ENCODE measurements at places on chromosomes 12 and 14.

GRCh38 chr12:27467641-27468040 is 21.1 kb downstream of the SMCO2 start:
- DNase-seq = no peak

DNA sequence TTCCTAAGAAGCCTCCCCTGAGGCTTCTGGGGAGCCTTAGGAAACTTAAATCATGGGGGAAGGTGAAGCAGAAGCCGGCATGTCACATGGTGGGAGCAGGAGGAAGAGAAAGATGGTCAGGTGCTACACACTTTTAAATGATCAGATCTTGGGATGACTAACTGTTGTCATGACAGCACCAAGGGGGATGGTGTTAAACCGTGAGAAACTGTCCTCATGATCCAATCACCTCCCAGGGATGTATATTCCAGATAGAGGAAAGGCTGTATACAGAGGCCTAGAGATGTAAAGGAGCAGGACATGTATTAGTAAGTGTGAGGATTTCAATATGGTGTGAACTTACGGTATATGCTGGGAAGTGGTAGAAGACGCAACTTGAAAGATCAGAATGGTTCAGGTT is 121.1 kb downstream of the CAND1 start:
- DNase-seq = no peak

- no peak for DNase-seq
Measured at GRCh38 chr14:106166232-106166631, 639.8 kb downstream of the TMEM121 start.

DNA sequence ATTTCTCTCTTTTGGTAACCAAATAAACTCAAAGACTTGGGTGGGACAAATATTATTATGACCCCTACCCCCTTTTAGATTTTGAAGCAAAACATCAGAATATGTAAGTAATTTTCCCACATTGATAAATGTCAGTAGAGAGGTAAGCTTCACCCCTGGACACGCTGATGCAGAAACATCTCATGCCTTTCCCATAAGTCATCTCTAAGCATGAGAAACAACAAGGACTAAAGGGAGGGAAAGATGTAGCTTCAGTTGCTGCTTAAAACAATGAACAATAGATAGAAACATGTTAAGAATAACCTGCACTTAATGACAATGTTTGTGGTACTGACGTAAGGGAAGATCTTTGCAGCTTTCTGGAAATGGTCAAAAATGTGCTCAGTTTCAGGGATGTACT is 56.3 kb upstream of the SLC8A3 start:
- DNase-seq = no peak

- DNase-seq = no peak
Measured at GRCh38 chr12:116138781-116139180, 138.7 kb downstream of the MED13L start.

GRCh38 chr12:26102953-26103352 is 21.9 kb downstream of the BHLHE41 start:
- DNase-seq = no peak

DNA sequence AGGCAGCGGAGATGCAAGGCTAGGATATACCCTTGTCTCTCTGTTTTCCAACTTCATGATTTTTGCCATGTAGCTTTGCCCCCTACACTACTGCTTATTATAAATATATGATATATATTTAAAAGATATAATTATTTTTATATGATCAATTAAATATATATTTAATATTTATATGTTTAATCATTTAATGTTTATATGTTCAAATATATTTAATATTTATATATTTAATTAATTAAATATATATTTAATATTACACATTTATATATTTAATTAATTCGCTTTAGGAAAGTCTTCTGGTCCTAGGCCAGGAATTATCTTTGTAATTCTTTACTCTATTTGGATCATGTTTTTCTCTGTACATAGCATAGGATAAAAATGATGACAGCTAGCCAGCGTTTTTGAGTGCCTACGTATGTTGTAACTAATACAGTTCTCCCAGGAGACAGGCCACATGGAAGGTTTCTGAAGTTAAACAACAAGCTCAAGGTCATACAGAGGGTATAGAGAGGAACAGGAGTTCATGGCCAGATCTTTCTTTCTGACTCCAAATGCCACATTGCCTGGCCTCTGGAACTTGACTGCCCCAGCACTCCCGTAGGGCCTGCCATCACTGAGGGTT is 192.5 kb downstream of the KCNA5 start:
- DNase-seq = no peak

DNA sequence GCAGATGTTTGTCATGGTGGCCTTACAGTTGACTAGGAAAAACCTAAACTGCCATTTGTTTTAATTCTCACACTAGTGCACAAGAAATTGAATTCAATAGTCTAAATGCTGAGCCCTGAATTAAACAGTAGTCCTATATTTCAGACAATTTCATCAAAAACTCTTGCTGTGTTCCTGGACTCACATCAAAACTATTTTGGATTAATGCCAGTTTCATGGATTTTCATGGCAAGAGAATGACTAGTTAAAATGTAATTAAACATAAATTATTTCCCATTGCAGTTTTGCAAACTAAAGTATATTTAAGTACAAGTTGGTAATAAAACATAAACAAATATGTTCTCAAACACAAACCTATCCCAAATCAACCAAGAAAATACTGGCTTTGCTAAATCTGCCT is 468.0 kb upstream of the PRICKLE1 start:
- no peak for DNase-seq

GRCh38 chr12:91155990-91156389 is 26.6 kb downstream of the DCN start:
- DNase-seq = no peak

DNA sequence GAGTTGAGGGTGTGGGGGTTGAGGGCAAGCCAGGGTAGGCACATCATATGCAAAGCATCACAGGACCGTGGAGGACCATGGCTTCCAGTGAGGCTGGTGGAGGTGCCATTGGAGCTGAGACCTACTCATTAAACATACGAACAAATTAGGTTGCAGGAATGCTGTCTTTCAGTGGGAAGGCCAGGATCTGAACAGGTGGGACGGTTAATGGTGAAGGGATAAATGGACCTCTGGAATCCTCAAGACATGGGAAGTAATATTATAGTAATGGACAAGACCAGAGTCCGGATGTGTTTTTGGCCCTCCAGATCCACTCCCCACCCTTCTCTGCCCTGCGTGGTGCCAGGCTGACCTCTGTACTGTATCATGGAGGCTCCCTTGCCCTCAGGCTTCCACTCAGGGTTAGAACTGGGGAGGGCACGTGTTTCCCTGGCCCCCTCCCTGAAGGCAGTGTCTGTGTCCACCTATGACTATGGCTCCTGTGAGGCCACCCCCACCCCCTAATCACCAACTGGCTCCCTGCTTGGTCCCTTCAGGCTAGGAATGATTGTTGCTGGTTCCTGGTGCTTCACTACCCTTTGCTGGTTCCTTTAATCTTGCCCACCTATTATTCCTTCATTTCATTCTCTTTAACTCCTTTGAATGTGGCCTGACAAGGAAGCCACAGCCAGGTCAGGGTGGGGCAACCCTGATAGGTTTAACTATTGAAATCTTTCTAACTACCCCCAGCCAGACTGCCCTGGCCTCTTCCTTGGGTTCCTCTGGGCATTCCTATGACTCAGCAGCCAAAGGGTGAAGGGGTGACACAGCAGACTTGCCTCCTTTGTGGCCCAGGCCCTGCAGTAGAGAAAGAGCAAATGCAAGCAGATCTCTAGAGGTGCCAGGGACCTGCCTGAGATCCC is 10.7 kb downstream of the DHRS2 start:
- no peak for DNase-seq

- DNase-seq = no peak
Measured at GRCh38 chr12:82848845-82849244, 162.1 kb downstream of the TMTC2 start.

GRCh38 chr12:58969237-58969636 is 48.9 kb upstream of the LRIG3 start:
- no peak for DNase-seq

- DNase-seq = no peak
Measured at GRCh38 chr14:94412671-94413638, 24.6 kb upstream of the SERPINA1 start.

GRCh38 chr12:3200032-3200617 is 122.9 kb downstream of the TSPAN9 start:
- DNase-seq = no peak

- DNase-seq = no peak
Measured at GRCh38 chr14:32657081-32657480, 281.6 kb upstream of the NPAS3 start.

DNA sequence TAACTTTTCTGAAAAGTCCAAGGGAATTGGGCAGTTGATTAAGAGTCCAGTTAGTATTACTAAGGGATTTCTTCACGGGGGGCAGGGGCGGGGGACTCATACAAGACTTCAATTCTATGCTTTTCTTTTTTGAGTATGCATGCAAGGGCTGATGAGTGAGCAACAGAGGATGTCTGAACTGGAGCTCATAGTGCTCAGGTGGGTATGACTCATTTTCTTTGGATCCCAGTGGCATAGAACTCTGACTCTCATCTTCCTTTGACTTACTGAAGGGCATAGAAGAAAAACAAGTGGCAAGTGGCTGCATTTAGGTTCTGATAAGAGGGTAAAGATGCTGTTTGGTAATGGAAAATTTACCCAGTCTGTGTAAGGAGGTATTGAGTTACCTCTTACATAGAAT is 749.2 kb downstream of the NOVA1 start:
- DNase-seq = no peak

GRCh38 chr14:104754213-104754851 is 1.4 kb downstream of the SIVA1 start:
- no peak for DNase-seq

DNA sequence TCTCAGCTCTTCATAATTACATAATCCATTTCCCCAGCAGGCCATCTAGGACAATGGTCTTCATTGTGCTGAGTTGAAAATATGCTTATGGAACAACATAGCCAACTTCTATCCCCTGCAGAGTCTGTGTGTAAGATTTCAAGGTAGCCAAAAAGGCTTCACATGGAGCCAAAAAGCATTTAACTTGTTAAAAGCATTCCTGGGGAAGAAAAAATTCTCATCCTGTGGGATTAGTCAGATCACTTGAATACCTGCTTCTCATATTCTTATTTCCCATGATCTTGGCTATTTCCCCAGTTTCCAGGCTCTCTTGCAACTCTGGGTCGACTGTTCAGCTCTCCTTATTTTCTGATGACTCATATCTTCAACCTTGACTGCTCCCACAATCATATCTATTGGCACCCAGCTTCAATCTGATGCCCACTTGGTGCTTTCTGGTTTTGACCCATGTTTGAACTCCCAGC is 178.9 kb downstream of the KLHL28 start:
- DNase-seq = no peak

GRCh38 chr14:99808154-99808505 is 14.9 kb downstream of the EML1 start:
- DNase-seq = no peak

Data from DND-41 (cell line).